Stromal cell of bone marrow (primary cell): ENCODE measurements at places on chromosomes 3 and 15.

DNA sequence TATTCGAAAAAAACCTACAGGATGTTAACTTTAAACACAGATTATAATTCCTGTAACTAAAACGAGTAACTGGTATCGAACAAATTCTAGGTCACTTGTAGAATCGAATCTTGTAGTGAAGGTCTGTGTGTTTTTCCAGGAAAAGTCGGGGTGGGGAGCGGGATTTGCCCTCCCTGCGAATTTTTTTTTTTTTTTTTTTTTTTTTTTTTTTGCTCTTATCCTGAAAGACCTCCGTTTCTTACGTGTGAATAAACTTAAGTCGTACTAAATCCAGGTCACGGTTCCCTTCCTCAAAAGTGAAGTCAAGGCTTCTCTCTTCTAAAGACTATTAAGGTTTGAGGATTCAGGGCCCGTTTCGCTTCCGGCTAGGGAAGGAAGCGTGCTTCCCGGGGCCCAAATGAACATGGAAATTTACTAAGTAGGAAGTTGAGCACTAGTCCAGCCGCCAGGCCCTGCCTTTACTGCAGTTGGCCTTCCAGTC lies 770 bp downstream of the TBC1D5 start:
- DNase-seq, result no peak

DNA sequence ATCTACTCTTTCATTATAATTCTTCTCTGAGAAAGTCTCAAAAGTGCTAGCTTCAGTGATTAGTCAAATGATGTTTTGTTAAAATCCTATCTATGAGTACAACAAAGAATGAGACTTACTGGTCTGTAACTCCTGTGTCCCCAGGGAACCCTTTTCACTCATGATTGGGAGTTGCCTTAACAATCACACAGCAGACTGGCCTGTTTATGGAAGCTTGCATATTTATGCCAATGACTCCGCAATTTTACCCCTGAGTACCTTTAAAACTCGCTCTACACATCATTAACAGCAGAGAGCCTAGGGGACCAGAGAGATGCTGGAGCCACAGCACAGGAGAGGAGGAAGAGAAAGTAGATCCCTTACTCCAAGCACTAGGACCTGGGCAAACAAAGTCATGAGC lies 628.1 kb downstream of the IGSF11 start:
- no peak for DNase-seq

DNA sequence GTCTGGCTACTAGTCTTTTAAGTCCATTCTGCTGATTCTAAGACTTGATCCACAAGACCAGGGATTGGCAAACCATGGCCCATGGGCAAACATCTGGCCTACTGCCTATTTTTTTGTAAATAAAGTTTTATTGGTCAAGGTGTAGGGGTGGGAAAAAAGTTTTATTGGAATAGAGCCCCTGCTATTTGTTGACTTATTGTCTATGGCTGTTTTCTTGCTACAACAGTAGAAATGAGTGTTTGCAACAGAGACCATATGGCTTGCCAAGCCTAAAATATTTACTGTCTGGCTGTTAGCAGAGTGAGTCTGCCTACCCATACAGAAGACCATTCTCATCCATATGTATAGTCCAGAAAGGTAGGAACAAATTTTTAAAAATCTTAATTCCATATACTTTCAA lies 106.4 kb downstream of the PTPRG start:
- no peak for DNase-seq

DNA sequence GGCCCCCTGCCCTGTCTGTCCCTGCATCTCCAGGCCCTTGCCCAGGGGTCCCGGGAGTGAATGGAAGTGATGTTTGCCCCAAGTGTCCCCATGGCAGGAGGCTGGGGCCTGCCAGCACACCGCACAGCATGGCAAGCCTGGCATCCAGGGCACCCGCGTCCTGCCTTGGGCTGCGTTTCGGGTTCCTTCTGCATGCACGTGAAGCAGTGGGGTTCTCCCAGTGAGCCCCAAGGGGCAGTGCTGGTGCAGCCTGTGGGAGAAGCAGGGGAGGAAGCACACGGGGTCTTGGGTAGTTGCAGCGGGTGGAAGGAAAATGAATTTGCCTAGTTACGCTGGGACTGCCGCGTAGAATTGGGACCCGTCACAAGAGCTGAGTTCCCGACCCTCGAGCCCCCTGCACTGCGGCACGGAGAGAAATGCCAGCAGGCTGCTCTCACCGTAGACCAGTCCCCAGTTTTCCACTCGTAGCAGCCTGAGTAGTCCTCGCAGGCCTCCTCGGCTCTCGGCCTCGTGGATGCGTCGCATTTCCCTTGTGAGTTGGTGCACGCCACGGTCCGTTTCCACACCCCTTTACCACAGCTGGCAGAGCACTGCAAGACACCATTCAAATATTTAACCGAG lies 259.5 kb upstream of the LYSMD4 start:
- no peak for DNase-seq

GRCh38 chr15:52436981-52437380 lies 91.7 kb downstream of the MYO5A start:
- no peak for DNase-seq

- no peak for DNase-seq
Measured at GRCh38 chr3:32641356-32641755, 43.6 kb upstream of the CNOT10 start.

GRCh38 chr15:54789376-54789775 lies 407.4 kb downstream of the RSL24D1 start:
- DNase-seq, result no peak

DNA sequence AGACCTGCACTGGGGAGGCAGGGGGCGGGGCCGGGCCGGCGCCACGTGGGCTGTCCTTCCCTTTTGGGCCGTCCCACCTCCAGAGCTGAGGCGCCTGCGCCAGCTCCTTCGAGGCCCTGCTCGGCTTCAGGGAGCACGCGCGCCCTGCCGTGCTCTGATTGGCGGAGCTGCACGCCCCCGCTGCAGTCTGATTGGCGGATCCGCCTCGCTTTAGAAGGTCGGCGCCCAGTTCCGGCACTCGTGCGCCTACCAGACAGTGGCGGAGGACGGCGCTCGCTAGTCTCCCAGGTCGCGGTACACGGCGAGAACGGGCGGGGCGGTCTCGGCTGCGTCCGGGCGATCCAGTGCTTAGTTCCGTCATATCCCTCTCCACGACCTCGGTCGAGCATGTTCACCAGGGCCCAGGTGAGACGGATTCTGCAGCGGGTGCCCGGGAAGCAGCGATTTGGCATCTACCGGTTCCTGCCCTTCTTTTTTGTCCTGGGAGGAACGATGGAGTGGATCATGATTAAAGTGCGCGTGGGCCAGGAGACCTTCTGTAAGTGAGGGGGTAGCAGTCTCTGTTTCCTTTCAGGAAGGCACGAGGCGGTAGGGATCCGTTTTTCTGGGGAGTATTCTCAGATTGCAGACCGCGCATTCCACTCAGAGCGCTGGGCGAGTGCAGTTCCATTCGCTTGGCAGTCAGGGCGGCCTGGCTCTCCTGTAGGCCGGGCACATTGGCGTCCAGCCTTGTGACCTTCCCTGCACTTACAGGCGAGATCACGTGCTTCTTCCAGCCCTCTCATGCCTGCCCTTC lies at the start of gene UQCC5:
Gene UQCC5, plus strand, starts transcription at position 237 of the 796 bp plus-strand sequence. Its CDS starts 151 bp downstream, at position 388.
- peak; percentile 97 for DNase-seq

GRCh38 chr3:196518966-196519717 lies 4.0 kb upstream of the SMCO1 start:
- DNase-seq, result peak; percentile 71

DNA sequence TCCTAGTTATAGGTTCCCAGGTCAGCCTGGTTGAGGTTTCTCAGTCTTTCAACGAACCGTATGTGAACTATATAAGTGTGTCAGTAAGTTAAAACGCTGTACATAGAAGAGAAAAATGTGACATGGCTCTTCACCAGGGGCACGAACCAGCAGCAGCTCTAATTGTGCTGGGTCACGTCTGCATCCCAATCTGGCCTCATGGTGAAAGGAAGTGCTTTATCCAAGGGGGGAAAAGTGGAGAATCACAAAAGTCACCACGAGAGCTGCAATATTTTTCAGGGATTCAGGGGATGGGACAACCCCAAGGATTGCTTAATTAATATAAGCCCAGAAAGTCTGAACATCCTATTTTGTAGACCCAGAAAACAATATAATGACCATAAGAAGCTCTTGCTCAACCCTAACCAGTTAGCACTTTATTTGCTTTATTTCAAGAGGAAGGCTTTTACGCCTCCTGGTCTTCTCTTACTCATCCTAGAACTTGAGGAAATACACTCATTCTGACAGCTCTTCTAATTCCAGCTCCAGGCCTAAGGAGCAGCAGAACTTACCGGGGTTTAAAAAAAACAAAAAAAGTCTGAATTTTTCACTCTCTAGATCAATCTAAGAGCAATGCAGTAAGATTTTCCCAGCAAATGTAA lies 16.5 kb downstream of the ANXA2 start:
- no peak for DNase-seq

- no peak for DNase-seq
Measured at GRCh38 chr3:176362191-176362731, 835.0 kb downstream of the TBL1XR1 start.
